Uterus (tissue), 4 donors: ENCODE measurements at places on chromosomes 3 and 15. TPM values are rescaled to one million over a fixed set of nuclear protein-coding genes. Genes with fewer than 3 reads are reported as not detected.

- DNase-seq, result no peak
These were observed 207.4 kb upstream of the IGF1R start for GRCh38 chr15:98440917-98441316.

Gene TMEM87A
- 96.5 TPM for total RNA-seq

Gene FOXB1
- total RNA-seq, result not detected

DNA sequence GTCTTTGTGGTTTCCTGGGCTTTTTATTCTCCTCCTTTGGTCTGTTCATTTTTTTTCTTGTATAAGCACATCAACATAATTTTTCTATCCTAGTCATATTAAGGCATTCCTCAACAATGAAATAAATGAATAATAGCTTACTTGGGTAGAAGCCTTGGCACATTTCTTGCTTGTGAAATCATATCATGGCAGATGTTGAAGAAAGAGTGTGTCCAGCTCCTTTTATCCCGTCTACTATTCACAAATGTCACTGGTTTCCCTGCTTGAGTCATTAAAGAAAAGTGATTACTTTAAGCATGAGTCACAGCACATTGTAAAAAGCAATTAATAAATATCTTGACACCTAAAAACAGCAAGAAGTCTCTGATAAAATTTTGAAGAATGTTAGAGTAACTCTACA lies 42.1 kb downstream of the MINAR1 start:
- DNase-seq, result no peak

Gene NR2E3
- total RNA-seq, result not detected

GRCh38 chr3:14921811-14922705 lies 25.3 kb upstream of the NR2C2 start:
- DNase-seq, result no peak

GRCh38 chr3:169558371-169558770 lies 105.1 kb downstream of the MECOM start:
- DNase-seq, result no peak

- DNase-seq, result no peak
These were observed 68.4 kb downstream of the HES1 start for GRCh38 chr3:194204042-194204987.

DNA sequence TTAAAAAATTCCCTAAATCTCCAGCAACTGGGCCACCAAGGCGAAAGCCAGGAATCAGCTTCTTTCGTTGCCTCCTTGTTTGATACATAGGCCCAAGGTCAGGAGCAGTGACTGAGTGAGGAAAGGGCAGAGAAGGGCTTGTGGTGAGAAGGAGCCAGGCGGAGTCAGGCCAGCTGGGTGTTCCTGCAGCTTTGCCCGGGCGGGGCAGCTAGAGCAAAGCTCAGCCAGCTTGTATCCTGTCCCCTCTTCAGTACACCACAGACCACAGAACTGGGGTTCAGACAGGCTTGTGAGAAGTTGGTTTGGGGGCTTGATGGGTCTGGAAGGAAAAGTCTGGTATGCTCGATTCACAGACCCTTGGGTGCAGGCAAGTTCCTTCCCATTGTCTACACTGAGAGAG lies 52.6 kb downstream of the CCK start:
- no peak for DNase-seq

GRCh38 chr3:159219231-159219630 lies 417.4 kb downstream of the MFSD1 start:
- DNase-seq, result no peak

DNA sequence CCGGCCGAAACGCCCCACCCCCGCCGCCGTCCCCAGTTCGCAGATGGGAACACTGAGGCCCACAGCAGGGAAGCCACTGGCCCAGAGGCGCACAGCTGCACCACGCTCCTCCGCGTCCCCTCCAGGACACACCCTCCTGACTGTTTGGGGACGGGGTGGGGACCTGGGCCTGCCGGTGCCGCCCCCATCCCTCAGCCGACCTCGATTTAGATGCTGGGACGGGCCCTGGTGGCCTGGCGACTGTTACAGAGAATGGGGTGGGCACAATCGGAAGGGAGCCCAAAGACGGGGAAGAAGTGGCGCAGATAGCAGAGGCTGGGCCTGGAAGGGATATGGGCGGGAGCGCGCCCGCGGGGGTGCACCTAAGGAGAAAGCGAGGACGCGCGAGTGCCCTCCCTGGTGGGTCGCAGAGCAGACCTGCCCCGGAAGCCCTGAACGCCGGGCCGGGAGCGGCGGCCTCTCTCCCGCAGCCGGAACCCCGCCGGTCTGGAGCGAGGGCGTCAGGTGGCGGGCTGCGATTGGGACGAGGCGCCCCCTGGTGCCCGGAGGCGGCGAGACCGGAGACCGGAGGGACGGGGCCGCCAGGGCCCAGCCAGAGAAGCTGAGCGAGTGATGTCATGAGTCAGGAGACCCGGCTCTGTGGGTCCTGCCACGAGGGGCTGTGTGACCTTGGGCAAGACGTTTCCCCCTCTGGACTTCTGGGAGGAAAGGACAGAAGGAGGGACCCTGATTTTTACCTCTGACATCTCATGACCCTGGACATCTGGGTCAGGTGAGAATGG lies 78.4 kb downstream of the IQSEC1 start:
- DNase-seq, result peak; percentile 91

DNA sequence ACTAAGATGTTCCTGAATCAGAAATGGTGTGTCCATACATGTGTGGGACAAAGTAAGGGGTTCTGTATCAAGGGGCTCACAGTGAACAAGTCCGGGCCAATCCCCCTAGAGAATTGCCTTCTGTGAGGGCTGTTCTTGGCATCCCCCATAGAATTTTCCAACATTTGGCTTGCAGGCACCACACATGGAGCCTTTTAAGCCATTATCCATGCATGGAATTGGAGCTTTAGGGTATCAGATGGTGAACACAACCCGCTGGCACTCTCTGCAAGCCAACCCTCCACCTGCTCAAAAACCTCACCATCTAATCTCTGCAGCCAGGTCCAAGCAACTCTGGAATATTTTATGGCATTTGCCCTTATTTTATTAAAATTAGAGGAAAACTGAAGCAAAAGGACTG lies 278.7 kb downstream of the ERC2 start:
- DNase-seq, result no peak

GRCh38 chr3:61657689-61658088 lies 96.3 kb downstream of the PTPRG start:
- DNase-seq, result no peak

Gene ADGRG7
- 0.70 TPM for total RNA-seq

GRCh38 chr3:23760871-23761373 lies 44.8 kb upstream of the UBE2E1 start:
- DNase-seq, result no peak

DNA sequence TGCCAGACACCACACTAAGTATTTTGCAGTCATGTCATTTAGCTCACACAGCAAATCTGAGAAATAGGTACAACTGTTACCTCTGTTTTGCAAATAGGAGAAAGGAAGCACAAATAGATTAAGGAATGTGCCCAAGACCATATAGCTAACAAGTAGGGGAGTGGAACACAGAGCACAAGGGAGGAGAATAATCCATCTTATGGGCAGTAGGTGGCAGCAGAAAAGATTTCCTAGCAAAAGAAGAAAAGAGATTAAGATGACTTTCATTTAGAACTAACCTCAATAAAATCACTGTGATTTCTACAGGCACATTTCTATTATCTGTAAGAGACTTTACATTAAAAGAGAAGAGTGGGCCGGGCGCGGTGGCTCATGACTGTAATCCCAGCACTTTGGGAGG lies 49.1 kb downstream of the NR1I2 start:
- DNase-seq, result no peak

- DNase-seq, result no peak
These were observed 777 bp upstream of the EIF4A2 start for GRCh38 chr3:186782542-186783057.

Gene TRPM7
- total RNA-seq, result 755 TPM

Gene VILL
- 18.7 TPM for total RNA-seq

Gene TLR9
- not detected for total RNA-seq
